ENCODE measurements at places on chromosomes 7 and 10.
A peak's percentile ranks its signal among the peaks of the same experiment; 100 is the strongest.

DNA sequence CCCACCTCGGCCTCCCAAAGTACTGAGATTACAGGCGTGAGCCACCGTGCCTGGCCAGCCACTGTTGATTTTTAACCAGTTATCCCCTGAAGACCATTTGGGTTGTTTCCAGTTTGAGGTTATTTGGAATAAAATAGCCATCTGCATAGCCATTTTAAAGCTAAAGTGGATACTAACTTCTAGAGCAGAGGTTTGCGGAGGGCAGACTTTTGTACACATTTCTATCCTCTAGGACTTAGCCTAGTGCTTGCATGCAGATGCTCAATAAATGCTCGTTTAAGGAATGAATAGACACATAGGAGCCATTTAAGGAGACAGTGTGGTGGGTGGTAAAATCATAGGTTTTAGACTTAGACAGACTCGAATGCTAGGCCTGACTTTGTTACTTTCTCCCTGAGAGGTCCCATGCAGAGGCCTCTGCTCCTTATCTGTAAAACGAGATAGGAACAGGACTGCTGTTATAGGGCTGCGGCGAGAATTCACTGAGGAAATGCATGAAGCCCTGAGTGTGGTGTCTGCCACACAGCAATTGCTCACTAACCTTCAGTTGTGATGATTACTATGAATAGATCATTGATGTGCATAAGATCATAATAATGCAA lies 75.9 kb downstream of the PFKFB3 start:
- H3K4me1 ChIP-seq = peaks cover 3% of the 10 kb centered on the region
- H3K27ac ChIP-seq = no peak overlapping the region
- H3K27me3 ChIP-seq = no peaks in the 10 kb centered on the region
- no peak for DNase-seq
- peaks cover 2% of the 10 kb centered on the region for H3K36me3 ChIP-seq

- no peaks in the 10 kb centered on the region for H3K36me3 ChIP-seq
- no peak overlapping the region for H3K27ac ChIP-seq
- no peaks in the 10 kb centered on the region for H3K4me1 ChIP-seq
- DNase-seq = no peak
These were observed 158.9 kb downstream of the EGFR start for GRCh38 chr7:55177589-55178261.

DNA sequence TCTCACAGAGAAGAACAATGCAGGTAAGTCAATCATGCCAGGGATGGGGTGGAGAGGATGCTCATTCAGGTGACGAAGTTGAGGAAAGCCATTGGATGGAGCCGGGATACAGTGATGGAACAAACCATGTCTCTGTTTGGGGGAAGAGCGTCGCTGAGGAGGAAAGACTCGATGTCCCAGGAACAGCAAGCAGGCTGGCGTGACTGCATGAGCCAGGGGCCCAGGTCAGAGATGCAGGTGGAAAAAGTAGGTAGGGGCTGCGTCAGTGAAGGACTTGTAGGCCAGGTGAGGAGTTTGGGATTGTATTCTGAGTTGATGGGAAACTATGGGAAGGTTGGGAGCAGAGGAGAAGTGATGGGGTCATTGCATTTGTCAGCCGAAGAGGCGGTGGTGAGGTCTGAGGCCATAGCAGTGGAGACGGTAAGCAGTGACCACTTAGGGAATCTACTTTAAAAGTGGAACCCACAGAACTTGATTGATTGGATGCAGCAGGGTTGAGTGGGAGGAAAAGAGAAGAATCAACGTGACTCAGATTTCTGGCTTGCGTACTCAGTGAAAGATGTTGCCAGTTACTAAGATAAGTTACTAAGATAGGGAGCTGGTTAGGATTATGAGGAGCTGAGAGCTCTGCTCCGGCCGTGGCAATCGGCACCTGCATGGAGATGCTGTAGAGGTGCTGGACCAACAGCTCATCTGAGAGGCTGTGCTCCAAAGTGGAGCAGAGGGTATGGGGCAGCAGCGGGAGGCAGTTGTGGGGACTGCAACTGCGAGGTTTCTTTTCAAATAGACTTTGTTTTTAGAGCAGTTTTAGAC lies 12.5 kb upstream of the IL2RA start:
- peak overlapping the region; percentile 9 for H3K27ac ChIP-seq
- no peak overlapping the region for H3K4me3 ChIP-seq
- no peaks in the 10 kb centered on the region for H3K27me3 ChIP-seq
- no peaks in the 10 kb centered on the region for H3K36me3 ChIP-seq

DNA sequence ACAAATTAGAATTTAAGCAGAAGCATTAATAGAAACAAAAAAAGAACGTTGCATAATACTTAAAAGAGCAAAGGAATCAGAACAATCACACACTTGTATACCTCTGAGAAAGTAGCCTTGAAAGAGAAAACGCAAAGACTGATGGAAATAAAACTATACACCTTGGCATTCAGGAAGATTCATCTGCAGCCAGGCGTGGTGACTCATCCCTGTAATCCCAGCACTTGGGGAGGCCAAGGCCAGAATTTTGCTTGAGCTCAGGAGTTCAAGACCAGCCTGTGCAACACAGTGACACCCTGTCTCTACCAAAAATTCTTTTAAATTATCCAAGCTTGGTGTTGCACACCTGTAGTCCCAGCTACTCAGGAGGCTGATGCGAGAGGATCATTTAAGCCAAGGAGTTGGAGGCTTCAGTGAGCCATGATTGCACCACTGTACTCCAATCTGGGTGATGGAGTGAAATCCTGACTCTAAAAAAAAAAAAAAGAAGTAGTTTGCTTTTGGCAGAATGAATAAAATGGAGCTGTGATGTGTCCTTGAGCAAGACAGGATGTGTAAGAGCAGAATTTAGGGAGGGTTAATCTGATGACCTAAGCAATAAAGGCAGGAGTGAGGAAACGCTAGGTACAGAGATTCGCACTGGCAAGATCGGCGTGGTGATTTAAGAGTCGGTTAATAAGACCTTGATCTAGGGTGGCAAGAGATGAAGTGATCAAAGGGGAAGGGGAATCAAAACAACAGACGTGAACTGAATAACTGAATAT lies 75.8 kb upstream of the NRP1 start:
- H3K27me3 ChIP-seq = peaks cover 14% of the 10 kb centered on the region
- H3K27ac ChIP-seq = no peak overlapping the region
- H3K4me3 ChIP-seq = no peak overlapping the region
- DNase-seq = no peak
- H3K36me3 ChIP-seq = no peaks in the 10 kb centered on the region
- H3K4me1 ChIP-seq = peaks cover 2% of the 10 kb centered on the region

DNA sequence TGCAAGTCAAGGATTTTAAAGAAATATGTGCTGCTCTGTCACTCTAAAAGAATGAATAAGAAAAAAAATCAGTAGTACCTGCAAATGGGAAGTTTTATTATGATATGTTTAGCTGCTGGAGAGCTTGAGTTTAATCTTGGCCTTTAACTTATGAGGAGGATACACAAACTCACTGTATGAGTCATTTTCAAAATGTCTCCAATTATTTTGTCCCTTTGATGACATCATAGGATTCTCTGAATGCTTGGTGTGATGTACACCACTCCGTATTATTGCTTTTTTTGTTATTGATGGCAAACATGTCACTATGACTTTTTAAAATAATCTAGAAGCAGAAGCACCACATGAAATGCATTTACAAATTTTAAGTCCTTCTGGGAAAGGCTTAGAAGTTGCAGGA lies 125.8 kb downstream of the RALA start:
- no peaks in the 10 kb centered on the region for H3K27me3 ChIP-seq
- H3K27ac ChIP-seq = no peak overlapping the region
- H3K4me3 ChIP-seq = no peak overlapping the region
- DNase-seq = no peak

DNA sequence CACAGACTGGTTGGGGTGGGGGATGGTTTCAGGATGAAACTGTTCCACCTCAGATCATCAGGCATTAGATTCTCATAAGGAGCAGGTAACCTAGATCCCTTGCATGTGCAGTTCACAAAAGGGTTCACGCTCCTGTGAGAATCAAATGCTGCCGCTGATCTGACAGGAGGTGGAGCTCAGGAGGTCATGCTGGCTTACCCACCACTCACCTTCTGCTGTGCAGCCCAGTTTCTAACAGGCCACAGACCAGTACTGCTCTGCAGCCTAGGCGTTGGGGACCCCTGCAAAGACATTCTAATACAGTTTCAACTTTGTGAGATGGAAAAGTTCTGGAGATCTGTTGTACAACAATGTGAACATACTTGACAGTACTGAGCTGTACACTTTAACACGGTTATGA lies 39.9 kb downstream of the STRA8 start:
- no peak overlapping the region for H3K27ac ChIP-seq
- no peaks in the 10 kb centered on the region for H3K4me1 ChIP-seq
- DNase-seq = no peak
- peaks cover 5% of the 10 kb centered on the region for H3K27me3 ChIP-seq
- H3K36me3 ChIP-seq = no peaks in the 10 kb centered on the region

- no peak for DNase-seq
- H3K36me3 ChIP-seq = peaks cover 8% of the 10 kb centered on the region
- H3K27me3 ChIP-seq = peaks cover 7% of the 10 kb centered on the region
- H3K27ac ChIP-seq = no peak overlapping the region
These were observed 26.0 kb downstream of the NUP42 start for GRCh38 chr7:23207884-23208283.

DNA sequence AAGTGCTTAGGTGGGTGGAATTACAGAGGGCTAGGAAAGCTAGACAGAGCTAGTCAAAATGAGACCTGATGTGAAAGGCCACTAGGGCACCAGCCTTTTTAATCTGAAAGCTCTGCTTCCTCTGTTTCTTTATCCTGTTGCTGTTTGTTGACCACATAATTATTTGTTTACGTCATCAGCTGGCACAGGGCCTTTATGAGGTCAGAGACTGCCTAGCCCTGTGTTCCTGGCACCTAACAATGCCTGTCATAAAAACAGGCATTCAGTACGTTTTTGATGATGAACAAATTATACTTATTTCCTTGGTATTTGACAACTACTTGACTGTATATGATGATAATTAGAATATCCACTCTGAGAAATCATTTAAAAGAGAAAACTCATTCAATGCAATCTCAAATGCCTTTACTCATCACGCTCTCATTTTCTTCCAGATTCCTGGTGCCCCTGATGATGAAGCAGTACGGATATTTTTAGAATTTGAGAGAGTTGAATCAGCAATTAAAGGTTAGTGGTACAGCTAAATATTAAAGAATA lies 26.0 kb downstream of the RBM17 start:
- H3K27ac ChIP-seq = peak overlapping the region; percentile 19
- H3K4me1 ChIP-seq = no peaks in the 10 kb centered on the region
- no peak for DNase-seq

DNA sequence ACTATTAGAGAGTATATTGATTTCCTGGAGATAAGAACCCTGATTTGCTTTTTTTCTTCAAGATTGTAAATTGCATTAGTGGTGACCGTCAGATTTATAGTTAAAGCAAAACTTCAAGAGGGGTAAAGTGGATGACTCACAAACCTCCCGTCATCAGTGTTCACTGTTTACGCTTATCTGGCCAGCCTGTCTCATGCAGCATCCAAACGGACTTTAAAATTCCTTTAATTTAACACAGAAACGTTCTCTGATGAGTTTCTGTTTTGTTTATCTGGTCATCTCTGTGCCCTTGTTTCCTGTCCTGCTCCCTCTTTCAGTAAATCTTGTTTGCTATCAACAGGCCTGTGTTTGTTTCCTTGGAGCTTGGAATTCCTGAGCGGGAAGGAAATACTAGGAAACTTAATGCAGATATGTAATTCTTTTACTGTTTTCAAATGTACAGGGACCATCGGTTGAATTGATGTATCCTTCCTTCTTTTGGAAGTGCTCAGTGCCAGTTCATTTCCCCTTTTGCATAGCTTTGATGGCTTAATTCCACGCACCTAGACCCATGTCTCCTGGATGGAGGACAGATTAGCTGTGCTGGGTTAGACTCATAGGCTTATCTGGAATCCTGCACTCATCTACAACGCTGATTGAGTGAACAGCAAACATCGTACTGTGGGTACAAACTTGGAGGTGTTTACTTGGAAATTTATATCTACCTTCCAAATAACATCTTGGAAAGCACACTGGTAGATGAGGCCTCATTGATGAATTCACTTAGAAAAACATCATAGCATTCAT lies 21.3 kb downstream of the PTPRE start:
- DNase-seq = no peak
- no peak overlapping the region for H3K4me3 ChIP-seq
- no peak overlapping the region for H3K27ac ChIP-seq
- H3K36me3 ChIP-seq = no peaks in the 10 kb centered on the region
- H3K4me1 ChIP-seq = no peaks in the 10 kb centered on the region
- peaks cover 5% of the 10 kb centered on the region for H3K27me3 ChIP-seq

DNA sequence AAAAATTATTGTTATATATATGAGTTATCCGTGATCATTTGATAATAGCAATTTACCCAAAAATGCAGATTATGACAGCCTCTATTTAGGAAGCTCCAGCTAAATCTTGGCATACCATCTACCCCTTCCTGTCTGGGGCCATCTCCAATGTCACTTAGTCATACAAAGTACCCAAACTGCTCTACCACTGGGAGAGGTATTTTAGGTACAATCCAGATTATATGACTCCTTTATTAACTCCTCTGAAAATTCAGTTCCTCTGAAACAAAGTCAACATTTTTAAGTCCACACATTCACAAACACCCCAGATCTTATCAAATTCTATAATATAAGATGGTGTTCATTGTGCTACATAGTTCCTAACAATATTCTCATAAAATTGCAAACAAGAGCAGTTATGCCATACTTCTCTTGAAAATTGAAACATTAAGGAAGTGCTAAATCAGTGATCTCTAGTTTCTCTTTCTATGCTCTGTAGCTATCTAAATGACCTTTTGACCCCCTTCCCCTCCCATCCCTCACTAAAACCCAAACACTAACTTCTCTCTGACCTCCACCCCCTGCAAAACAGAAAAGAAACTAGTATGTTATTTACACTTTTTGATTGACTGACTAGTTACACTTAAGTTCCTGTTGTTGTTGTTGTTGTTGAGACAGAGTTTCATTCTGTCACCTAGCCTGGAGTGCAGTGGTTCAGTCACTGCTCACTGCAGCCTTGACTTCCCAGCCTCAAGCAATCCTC lies 16.4 kb downstream of the HOXA1 start:
- H3K27ac ChIP-seq = no peak overlapping the region
- no peaks in the 10 kb centered on the region for H3K27me3 ChIP-seq
- no peak for DNase-seq
- peaks cover 3% of the 10 kb centered on the region for H3K4me1 ChIP-seq
- no peak overlapping the region for H3K4me3 ChIP-seq
- H3K36me3 ChIP-seq = no peaks in the 10 kb centered on the region

- no peak for DNase-seq
- H3K27ac ChIP-seq = no peak overlapping the region
- H3K27me3 ChIP-seq = peaks cover 1% of the 10 kb centered on the region
- H3K4me3 ChIP-seq = no peak overlapping the region
- no peaks in the 10 kb centered on the region for H3K36me3 ChIP-seq
- no peaks in the 10 kb centered on the region for H3K4me1 ChIP-seq
These were observed 10.9 kb downstream of the AQP1 start for GRCh38 chr7:30922596-30922995.

GRCh38 chr10:35768731-35769130 lies 126.6 kb upstream of the FZD8 start:
- DNase-seq = no peak
- no peak overlapping the region for H3K27ac ChIP-seq
- no peaks in the 10 kb centered on the region for H3K36me3 ChIP-seq
- H3K27me3 ChIP-seq = peaks cover 1% of the 10 kb centered on the region
- no peak overlapping the region for H3K4me3 ChIP-seq
- peaks cover 2% of the 10 kb centered on the region for H3K4me1 ChIP-seq
